ENCODE measurements at places on chromosomes 3 and 15.

GRCh38 chr15:68261241-68261640 is 16.3 kb upstream of the FEM1B start:
- DNase-seq, result no peak

- no peak for DNase-seq
Observed at GRCh38 chr15:74831813-74832495, 5.5 kb downstream of the CPLX3 start.

GRCh38 chr3:159886050-159886449 is 102.6 kb upstream of the IL12A start:
- no peak for DNase-seq

- DNase-seq, result no peak
Observed at GRCh38 chr15:52112203-52112750, 298 bp downstream of the BCL2L10 start.
